ENCODE measurements at places on chromosomes 16 and 17. TPM values are rescaled to one million over a fixed set of nuclear protein-coding genes. Genes with fewer than 3 reads are reported as not detected.
A peak's percentile ranks its signal among the peaks of the same experiment; 100 is the strongest.

GRCh38 chr17:27351759-27352158 is 57.8 kb downstream of the WSB1 start:
- DNase-seq, result no peak

Gene PNMT
- 0.87 TPM for polyA plus RNA-seq

DNA sequence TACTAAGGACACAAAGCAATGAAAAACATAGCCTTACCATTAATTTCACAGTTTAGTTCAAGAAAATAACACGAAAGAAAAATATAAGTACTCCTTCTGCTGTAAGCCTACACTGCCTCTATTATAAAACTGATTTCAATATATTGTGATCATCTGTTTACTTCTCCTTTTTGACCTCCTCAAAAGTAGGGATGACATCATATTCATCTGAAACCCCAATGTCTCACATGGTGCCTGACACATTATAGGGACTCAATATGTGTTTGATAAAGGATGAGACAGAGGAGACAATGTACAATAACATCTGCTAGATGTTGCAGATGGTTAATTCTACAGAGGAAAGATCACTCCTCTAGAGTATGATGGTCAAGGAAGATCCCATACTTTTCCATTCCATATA is 118.4 kb upstream of the NOG start:
- DNase-seq, result no peak

DNA sequence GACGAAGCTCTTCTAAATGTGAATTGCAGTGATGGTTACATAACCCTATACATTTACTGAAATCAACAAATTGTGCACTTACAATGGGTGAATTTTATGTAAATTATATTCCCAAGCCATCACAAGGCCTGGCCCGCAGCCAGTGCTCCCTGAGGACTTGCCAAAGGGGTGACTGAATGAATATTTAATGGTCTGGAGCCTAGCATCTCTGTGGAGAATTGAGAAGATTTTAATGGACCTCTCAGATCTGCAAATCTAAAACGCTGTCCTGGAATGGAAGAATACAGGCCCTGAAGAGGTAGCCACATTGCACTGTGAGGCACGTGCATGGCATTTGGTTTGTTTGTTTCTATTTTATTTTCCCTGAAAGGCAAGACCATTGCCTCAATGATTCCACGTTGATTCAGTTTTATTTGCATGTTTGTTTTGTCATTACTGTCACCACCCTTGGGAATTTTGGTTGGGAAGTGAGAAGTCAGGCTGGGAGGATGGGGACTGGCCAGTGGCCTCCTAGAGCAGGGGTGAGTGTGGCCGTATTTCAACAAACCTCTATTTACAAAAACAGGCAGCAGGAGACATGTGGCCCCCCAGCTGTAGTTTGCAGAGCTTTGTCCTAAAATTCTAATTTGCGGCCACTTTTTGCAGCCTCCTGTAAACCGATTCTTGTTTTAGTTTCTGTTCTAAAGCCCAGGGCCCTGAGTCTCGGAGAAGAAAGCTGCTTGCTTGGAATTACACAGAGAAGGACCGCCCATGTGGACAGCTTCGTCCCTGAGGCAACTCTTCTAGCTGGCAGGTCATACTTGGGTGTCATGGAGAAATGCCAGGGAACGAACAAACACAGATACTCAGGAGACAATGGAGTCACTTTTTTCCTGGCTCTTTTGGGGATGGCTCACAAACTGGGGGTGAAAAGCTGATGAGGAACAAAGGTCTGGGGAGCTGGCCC is 40.5 kb upstream of the GCSH start:
- no peak for DNase-seq

- no peak for DNase-seq
Observed at GRCh38 chr17:41437769-41438168, 3.0 kb downstream of the KRT38 start.

Gene ALOX12B
- 0.14 TPM for polyA plus RNA-seq

GRCh38 chr16:27399969-27400368 is 2.0 kb upstream of the IL21R start:
- no peak for DNase-seq

Gene TPSD1
- polyA plus RNA-seq, result not detected

- no peak for DNase-seq
Observed at GRCh38 chr17:50511058-50511457, 2.8 kb downstream of the MYCBPAP start.

- no peak for DNase-seq
Observed at GRCh38 chr16:85124636-85125346, 12.5 kb upstream of the CIBAR2 start.

Gene CD68
- 0.66 TPM for polyA plus RNA-seq

DNA sequence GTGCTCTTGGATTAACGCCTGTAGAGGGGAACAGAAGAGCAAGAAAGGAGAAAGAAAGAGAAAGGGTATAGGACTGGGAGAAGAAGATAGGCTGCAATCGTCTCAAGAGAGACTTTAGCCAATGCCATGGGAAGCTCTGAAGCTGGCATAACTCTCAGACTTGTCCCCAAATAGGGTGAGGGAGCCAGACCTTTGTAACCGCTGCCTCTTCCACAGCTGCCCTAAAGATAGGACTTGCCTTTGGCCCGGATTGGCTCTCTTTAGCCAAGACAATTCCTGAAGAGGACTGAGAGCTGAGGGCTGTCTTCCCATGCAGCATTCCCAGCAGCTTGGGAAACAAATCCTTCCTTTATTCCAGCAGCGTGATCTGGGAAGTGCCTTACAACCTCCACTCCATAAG is 20.8 kb upstream of the MMD start:
- no peak for DNase-seq

- no peak for DNase-seq
Observed at GRCh38 chr17:43881758-43882505, 25.4 kb downstream of the MPP2 start.

Gene PDILT
- polyA plus RNA-seq, result not detected

Gene NEUROD2
- polyA plus RNA-seq, result 0.06 TPM

Gene UTS2R
- 0.86 TPM for polyA plus RNA-seq

Gene TP53TG3B
- not detected for polyA plus RNA-seq

GRCh38 chr16:4358831-4359561 is 7.9 kb upstream of the PAM16 start:
- peak; percentile 73 for DNase-seq

Gene CCL16
- polyA plus RNA-seq, result not detected

DNA sequence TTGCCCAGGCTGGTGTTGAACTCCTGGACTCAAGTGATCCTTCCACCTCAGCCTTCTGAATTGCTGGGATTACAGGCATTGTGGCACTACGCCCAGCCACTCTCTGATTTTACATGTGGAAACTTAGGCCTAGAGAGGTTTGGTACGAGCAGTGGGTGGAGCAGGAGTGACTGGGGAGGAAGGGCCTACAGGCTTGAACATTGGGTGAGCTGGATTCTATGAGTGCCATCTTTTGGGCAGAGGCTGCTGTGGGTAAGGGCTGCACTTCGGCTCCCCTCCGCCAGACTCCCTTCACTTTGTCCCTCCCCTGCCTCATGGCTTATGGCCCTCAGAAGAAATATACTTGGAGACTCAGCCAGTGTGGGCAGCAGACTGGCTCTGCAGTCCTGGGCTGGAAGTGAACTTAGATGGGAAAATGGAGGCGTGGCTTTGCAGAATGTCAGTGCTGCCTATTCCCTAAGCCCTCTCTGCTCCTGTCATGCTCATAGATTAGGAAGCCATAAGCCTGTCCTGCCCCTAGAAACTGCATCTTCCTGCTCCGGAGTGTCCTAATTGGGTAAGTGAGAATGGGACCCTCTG is 9.5 kb upstream of the MRC2 start:
- DNase-seq, result no peak

Gene CLDN7
- polyA plus RNA-seq, result 10.8 TPM

DNA sequence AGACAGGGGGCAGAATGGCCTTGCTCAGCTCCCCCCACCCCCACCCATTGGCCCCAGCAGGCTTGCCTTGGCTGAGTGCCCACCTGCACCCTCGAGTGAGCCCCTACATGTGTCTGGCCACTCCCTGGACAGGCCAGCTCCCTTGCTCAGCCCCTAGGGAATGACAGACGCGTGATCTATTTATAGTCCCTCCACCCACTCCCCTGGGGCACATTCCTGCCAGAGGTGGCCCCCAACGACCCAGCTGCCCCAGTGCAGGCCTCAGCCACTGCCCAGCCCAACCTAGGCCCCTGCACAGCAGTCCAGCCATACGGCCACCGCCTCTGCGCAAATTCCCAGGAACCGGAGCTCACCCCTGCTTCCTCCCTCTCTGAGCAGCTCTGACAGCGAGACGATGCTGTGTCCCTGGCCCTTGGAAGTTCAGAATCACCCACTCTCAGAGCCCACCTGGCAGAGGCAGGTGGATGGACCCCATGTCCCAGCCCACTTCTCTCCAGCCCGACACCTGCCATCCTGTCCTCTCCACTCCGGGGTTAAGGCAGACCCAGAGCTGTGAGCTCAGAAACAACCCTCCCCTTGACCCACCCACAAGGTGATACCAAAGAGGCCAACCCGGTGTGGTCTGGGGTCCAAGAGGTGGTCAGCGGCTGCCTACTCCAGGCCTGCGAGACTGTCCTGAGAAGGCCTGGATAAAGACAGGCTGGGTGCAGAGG is 11.5 kb upstream of the P2RX1 start:
- DNase-seq, result peak; percentile 12

Gene CAPNS2
- not detected for polyA plus RNA-seq

Gene AIPL1
- not detected for polyA plus RNA-seq

GRCh38 chr16:6218855-6219254 is 1113.8 kb upstream of the RBFOX1 start:
- no peak for DNase-seq

DNA sequence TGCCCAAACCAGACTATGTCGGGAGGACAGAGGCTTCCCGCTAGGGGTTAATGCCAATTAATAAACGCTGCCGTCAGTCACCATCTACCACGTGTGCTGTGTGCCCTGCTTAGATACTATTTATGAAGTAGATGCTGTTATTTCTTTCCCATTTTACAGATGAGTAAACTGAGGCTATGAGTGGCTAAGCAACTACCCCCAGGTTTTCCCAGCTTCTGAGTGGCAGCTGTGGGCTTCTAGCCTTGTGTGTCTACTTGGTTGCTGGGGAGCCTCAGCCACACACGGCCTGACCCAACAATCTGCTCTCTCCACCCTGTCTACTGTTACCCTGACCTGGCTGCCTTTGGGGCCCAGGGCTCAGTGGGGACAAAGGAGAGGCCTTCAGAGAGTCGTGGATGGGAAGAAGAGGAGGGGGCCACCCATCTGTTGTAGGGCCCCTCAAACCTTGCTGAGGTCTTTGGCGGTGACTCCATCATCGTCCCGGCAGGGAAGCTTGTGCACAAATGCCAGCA is 7.1 kb downstream of the GIT1 start:
- peak; percentile 5 for DNase-seq

DNA sequence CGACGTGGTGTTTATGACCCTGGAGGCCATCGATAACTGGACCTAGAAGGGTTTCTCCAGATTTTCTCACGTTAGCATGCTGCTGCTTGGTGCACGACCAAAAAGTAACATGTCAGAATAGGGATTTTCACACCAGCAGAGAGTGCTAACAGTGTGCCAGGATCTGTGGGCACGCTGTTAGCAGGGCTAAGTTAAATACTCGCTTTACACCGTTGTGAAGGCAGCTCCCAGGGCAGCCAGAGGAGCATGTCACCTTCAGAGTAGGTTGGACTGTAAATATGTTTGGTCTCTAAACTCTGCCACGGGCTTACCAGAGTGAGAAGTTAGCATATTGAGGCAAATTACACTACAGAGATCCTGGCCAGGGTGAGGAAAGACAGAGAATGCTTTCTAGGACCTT is 113.2 kb upstream of the TBX2 start:
- no peak for DNase-seq

DNA sequence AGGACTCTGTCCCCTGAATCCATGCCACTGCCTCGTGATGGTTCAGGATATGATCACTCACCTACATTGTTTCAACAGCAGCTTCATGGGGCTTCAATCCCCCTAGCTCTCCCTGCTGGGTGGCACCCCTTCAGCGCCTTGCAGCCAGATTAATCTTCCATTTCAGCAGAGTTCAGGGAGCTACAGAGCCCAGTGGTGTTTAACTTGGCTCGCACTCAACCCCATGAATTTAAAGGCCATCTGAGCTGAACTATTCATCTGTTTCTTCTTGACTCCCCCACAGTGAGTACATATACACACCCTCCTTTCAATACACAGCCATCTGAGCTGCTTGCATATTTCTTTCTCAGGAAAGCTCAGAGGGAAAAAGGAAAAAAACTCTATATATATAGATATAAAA is 202.8 kb upstream of the C16orf82 start:
- DNase-seq, result no peak

Gene ZP2
- not detected for polyA plus RNA-seq

Gene GPT2
- polyA plus RNA-seq, result 5.2 TPM

- DNase-seq, result no peak
Observed at GRCh38 chr17:11140501-11140900, 100.5 kb upstream of the SHISA6 start.

Gene GFAP
- not detected for polyA plus RNA-seq

- DNase-seq, result no peak
Observed at GRCh38 chr16:56713794-56714193, 16.1 kb upstream of the NUP93 start.

Gene ITGAD
- polyA plus RNA-seq, result 0.19 TPM

Gene CDH5
- polyA plus RNA-seq, result not detected

GRCh38 chr17:80879723-80880647 is 111.7 kb upstream of the CHMP6 start:
- no peak for DNase-seq

- no peak for DNase-seq
Observed at GRCh38 chr16:47213761-47214440, 70.2 kb upstream of the NETO2 start.

GRCh38 chr17:8143581-8144400 is 8.4 kb downstream of the PER1 start:
- DNase-seq, result peak; percentile 50

GRCh38 chr16:17147942-17148341 is 322.8 kb downstream of the XYLT1 start:
- no peak for DNase-seq

Gene ASPA
- not detected for polyA plus RNA-seq

- DNase-seq, result no peak
Observed at GRCh38 chr16:17331071-17331607, 139.6 kb downstream of the XYLT1 start.

Gene MYO18A
- 122 TPM for polyA plus RNA-seq

- DNase-seq, result no peak
Observed at GRCh38 chr17:81455387-81455786, 57.2 kb downstream of the ACTG1 start.

Gene KRT10
- polyA plus RNA-seq, result 12.1 TPM

Gene KRTAP9-4
- not detected for polyA plus RNA-seq

DNA sequence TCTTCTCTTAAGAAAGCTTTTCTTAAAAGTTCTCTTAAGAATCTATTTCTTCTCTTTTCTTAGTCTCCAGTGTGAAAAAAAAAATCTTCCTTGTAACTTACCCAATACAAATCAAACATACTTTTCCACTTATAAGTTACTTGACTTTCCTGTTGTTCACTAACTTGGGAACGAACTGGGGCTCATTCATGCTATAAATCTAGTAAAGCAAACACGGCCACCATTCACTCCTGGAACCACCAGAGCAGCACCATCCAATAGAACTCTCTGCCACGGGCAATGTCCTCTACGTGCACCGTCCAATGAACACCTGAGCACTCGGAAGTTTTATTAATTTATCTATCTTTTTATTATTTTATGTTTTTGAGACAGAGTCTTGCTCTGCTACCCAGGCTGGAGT is 20.8 kb downstream of the SRP68 start:
- no peak for DNase-seq

Measured in B cell (primary cell).